Tibial artery (tissue), 4 donors: ENCODE measurements at places on chromosomes 6 and 20.
A peak's percentile ranks its signal among the peaks of the same experiment; 100 is the strongest.

DNA sequence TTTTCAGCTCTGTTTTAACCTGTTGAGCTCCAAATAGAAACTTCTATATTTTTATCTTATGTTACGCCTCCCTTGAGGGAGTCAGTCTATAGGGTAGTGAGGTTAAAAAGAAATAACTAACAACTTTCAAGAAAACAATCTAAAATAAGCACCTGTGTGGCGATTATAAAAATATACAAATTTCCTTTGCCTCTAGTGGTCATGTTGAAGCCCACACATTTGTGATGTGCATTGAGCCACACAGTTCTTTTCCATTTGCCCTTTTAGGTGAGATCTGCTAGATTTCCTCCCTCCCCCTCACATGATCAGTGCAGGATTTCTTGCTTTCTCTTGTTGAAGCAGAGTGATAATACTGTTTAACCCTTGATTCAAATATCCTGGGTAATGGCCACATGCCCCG lies 84.2 kb downstream of the MYB start:
- DNase-seq: no peak

DNA sequence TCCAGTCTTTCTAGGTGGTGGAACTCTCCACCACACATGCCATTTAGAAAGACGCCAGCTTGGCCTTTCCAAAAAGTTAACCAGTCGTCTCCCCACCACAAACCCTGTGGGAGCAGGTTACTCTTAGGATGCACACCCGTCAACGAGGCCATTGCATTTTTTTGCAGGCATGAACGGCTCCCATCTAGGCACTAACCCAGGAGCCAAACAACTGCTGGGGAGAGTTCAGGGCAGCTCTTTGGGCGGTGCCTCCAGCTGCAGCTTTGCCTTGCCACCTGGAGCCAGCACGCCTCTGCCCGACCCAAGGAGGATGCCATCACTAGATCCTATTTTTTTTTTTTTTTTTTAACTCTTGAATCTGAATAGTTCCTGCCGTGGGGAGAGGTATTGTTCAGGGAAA lies 39.9 kb downstream of the TBC1D7 start:
- DNase-seq: no peak

DNA sequence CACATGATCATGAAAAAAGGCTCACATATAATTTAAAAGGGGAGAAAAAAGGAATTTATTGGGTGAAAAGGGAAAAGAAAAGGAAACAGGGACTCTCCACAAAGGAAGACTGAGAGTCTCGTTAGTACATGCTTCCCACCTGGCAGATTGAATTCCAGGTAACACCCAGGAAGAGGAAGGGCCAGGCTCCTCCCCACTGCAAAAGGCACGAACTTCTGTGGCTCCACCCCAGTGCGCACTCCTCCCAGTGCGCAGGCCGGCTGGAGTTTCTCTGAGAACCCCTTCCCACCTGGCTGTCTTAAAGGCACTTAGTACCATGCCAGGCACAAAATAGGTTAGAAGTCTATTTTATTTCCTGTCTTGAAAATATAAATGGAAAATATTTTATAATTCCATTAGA lies 129.8 kb downstream of the COL12A1 start:
- no peak for DNase-seq

GRCh38 chr20:3093861-3094361 lies 9.4 kb upstream of the AVP start:
- DNase-seq: no peak

DNA sequence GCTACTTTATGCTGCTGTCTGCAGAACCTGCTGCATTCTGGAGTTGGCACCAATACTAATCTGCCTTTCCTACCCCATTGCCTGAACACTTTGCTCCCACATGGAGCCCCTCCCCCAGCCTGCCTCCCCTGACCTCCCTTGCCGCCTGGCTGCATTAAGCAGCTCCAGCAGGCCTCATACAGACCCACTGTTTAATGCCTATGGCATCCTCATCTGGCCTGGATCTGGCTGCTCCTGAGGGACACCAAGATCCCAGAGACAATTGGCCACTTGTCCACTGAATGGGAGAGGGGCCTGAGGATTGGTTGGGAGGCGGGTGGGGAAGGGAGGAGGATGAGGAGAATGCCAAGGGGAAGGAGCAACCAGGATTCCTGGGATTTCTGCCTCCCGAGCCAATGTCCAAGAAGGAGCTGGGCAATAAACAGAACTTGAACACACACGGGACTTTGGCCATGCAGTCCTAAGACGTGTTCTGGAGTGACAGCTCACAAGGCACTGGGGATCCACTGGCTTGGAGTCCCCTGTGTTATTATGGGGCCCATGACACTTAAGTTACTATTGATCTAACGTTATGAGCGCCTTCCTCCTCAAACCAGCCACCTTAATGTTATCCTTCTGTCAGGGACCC lies 10.4 kb upstream of the KCNK5 start:
- peak; percentile 82 for DNase-seq

DNA sequence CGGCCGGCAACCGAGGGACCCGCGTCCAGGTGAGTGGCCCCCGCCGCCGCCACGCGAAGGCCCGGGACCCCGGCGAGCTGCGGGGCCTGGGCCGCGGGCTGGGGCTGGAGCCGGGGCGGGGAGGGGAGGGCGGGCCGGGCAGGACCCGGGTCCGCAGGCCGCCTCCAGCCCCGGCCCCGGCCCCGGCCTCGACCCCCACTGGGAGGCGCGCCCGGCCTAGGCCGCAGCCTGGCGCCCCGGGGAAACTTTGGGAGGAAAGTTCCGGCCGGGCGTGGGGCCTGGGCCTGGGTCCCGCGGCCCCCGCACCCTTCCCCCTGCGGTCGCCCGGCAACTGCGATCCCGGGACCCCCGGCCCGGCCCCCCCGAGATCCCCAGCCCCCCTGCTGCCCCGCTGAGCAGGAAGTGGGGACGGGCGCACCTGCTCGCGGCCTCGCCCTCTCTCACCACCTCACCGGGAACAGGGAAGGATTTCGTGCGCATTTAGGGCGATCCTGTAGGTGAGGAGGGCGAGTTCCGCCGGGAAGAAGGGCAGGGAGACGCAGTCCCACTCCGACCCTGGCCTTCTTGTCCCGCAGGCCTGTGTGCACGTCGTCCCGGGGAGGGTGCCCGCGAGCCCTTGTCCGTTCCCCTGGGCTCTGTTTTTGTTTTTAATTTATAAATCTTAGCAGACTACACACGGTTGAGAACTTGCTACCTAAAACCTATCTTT lies 402 bp downstream of the OSBPL2 start:
- DNase-seq: no peak

GRCh38 chr20:63737945-63738686 lies 1.5 kb upstream of the SLC2A4RG start:
- peak; percentile 75 for DNase-seq

DNA sequence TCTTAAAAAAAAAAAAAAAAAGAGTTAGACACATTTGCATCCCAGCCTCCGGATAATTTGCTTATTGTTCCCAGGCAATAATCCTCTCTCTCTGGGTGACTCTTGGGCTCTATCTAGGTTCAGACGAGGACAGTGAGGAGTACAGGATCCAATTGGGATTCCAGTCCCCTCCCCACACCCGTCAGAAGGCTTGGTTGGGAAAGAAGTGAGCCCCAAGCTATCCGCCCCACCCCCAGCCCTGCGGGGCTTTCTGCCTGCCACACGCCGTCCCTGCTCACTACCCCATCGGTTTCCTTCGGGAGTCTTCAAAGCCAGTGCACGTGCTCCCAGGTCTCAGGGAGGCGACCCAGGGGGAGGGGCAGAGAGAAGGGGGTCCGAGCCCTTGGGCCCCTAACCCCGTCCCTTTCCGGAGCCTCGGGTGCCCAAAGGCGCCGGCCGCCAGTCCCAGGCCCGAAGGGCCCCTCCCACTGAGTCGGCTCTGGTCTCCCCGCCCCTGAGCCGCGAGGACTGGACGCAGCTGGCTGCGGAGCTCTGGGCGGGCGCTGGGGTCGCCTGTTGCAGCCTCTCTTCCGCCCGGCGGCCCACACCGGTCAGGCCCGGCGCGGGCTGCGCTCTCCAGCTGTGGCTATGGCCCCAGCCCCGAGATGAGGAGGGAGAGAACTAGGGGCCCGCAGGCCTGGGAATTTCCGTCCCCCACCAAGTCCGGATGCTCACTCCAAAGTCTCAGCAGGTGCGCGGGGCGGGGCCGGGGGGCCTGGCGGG lies 2.5 kb downstream of the MYMX start:
- DNase-seq: peak; percentile 95
